ENCODE measurements at places on chromosomes 5 and 9. TPM values are rescaled to one million over a fixed set of nuclear protein-coding genes. Genes with fewer than 3 reads are reported as not detected.

TRAF1 gene
- total RNA-seq: 0.87 TPM

CHSY3 gene
- 8.4 TPM for total RNA-seq

DRD1 gene
- total RNA-seq: not detected

ANKRD34B gene
- not detected for total RNA-seq

ZNF366 gene
- not detected for total RNA-seq

SMIM33 gene
- total RNA-seq: not detected

FAM153A gene
- not detected for total RNA-seq

CAPSL gene
- total RNA-seq: not detected

PCDHA6 gene
- not detected for total RNA-seq

SCGB3A2 gene
- total RNA-seq: not detected

GAPT gene
- not detected for total RNA-seq

- DNase-seq: no peak
Measured at GRCh38 chr5:123681061-123681460, 169.1 kb downstream of the CSNK1G3 start.

DNA sequence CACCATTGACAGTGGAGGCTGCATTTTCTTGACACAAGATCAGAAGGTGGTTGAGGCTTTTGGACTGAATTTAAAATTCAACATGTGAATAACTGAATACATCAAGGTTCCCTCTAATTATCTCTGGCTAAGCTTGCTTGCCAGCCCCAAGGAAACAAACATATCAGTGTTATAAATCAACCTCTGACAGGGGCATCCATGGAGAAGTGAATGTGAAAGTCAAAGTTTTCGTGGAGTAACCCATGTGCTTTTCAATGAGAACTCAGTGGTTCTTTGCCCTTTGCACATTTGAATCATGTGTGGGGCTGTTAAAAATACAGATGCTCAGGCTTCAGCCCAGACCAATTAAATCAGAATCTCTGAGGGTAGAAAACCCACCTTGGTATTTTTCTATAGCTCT lies 128.9 kb downstream of the LRRC70 start:
- no peak for DNase-seq

GRCh38 chr5:52964138-52964537 lies 25.0 kb upstream of the ITGA2 start:
- DNase-seq: no peak

GRCh38 chr5:14935341-14935740 lies 63.8 kb upstream of the ANKH start:
- DNase-seq: no peak

DNA sequence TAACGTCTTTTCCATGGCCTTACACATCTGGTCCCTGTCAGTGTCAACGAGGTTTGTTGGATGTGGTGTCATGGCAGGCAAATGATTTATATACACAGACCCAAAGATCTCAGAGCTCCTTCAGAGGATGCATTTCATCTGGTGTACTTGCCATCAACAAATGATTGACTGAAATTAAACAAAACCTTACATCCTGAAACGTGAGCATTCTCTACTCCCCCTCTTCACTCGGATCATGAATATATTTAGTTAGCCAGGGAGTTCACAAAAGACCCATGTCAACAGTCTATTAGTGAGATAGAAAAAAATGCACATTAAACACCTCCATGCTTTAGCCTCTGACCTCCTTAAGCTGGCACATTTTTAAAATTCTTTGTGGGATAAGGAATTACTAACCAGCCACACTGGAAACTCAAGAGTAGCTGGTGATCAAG lies 215.6 kb downstream of the EFNA5 start:
- DNase-seq: no peak

GRCh38 chr5:115432691-115433090 lies 111.9 kb downstream of the FEM1C start:
- no peak for DNase-seq

DNA sequence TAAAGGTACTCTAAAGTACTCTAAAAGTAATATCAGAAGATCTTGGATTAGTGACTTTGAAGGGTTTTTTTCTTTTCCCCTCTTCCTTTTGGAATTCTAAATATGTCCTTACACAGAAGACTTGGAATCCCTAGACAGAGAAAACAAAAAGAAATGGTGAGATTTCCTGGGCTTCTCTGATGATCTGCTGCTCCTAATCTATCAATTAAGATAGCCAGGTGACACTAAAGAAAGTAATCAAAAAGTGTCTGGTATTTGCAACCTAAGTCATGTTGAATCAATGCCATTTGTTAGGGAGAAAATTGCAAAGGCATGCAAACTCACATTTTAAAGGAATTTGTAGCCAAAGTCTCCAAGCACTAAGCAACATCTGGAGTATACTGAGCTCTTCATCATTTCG lies 29.5 kb upstream of the MYO10 start:
- no peak for DNase-seq

- DNase-seq: no peak
Measured at GRCh38 chr5:126863402-126863801, 86.5 kb downstream of the LMNB1 start.

DNA sequence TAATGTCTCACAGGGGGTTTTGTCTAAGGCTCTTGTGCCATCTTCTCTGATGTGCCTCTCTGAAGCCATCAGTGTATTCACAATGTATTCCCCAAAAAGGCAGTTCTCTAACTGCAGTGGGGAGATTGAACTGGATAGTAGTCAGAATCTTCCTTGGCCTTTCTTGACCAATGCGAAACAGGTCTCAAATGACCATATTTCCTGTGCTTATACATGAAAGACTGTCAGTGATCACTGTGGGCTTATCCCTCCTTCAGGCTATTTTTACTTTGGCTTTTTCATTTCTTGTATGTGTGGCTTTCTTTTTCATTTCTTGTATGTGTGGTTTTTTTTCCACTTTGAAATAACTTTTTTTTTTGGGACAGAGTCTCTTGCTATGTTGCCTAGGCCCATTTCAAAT lies 19.7 kb downstream of the HMGXB3 start:
- no peak for DNase-seq

DNA sequence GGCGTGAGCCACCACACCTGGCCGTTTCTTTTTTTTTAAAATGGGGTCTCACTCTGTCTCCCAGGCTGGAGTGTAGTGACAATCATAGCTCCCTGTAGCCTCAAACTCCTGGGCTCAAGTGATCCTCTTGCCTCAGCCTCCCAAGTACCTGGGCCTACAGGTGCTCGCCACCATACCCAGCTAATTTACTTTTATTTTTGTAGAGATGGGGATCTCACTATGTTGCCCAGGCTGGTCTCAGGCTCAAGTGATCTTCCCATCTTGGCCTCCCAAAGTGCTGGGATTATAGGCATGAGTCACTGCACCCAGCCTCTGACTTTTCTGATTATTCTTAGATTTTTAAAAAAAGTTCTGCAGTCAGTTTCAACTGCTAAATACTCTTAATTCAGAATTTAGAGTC lies 21.3 kb downstream of the RAI14 start:
- no peak for DNase-seq

- DNase-seq: no peak
Measured at GRCh38 chr5:5884593-5884992, 462.1 kb downstream of the ICE1 start.

DNA sequence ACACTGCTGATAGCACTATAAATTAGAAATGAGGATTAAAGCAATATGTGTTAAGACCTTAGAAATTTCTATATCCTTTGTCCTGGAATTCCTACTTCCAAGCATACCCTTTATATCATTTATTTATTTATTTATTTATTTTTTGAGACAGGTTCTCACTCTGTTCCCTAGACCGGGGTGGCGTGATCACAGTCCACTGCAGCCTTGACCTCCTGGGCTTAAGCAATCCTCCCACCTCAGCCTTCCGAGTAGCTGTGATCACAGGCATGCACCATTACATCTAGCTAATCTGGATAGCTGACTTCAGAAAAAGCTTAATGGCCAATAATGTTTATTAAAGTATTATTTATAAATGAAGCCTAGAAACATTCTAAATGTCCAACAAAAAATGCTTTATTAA lies 27.3 kb downstream of the ACO1 start:
- no peak for DNase-seq

GRCh38 chr9:136267261-136268111 lies 21.9 kb upstream of the QSOX2 start:
- peak; percentile 83 for DNase-seq

- DNase-seq: no peak
Measured at GRCh38 chr5:18954239-18954638, 1033.8 kb downstream of the CDH18 start.

DNA sequence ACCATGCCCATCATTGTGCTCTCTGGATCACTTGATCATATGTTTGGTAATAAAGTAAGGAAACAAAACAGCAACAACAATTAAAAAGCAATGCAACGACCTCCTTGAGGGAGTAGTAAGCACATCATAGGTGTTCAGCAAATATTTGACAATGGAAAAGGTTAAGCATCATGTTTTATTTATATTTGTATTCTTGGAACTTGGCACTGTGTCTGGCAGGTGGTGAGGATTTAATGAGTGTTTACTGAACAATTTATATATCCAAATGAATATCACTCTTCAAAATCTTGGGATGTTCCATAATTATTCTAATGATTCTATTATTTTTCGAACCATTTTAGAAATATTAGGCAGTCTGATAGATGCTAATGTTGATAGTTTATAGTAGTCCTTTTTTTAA lies 6.2 kb downstream of the PIP5K1B start:
- no peak for DNase-seq

GRCh38 chr9:134224567-134225093 lies 60.3 kb upstream of the RNU6ATAC start:
- DNase-seq: no peak

GRCh38 chr9:99092643-99093491 lies 12.0 kb upstream of the TGFBR1 start:
- DNase-seq: no peak

GRCh38 chr5:153340139-153340538 lies 150.3 kb upstream of the GRIA1 start:
- no peak for DNase-seq

DNA sequence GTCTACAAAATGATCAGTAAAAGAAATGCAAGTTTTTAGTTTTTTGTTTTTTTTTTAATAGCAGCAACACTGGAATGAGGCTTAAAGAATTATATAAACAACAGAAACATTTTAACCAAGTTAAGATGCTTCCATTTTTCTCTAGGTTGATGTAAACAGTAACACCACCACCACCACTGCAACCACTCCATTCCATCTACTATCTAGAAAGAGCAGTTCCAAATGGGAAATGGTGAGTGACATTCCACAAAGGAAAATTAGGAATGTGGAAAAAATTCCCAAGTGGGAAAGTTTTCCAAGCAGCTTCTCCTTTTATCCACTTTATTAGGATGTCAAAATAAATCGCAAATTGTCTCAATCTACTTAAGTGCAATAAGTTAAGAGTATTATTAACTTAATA lies 32.6 kb downstream of the SLC38A9 start:
- no peak for DNase-seq

Data from NCI-H460 (cell line).